ENCODE measurements at places on chromosomes 3 and 15. TPM values are rescaled to one million over a fixed set of nuclear protein-coding genes. Genes with fewer than 3 reads are reported as not detected.

Gene RARRES1
- total RNA-seq: not detected

DNA sequence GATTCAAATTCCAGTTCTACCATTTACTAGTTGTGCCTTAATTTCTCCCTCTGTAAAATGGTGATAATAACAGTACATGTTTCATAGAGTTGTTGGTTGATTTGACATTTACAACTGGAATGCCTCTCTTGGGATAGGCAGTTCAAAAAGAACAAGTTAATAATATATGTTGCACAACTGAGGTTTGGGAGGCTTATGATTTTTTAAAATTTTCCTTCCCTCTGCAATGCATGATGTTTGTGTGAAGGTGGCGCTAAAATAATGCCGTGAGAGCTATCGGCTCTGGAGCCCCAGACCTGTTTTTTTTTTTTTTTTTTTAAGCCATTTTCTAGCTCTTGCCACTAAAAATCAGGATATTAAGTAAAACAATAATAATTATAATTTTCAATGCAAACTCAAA, 18.6 kb downstream of the DNAJB11 start:
- DNase-seq: no peak

- DNase-seq: no peak
Observed at GRCh38 chr3:45664578-45664977, 24.6 kb upstream of the SACM1L start.

DNA sequence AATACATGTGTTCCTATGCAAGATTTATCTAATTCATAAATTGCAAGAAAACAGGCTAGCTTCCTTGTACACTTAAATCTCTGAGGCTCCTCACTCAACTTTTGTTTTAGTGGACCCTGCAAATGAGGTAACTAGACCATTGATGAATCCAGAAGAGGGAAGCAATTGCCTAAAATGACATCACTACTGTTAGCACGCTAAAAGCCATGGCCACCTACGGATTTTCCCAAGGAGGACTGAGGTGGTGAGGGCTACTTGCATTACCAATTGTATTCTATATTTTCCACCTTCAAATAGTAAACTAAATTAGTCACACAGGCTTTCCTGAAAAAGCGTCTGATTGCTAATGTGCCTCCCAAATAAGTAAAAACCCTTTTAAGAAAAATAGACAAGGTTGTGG, 140.7 kb downstream of the GADL1 start:
- no peak for DNase-seq

DNA sequence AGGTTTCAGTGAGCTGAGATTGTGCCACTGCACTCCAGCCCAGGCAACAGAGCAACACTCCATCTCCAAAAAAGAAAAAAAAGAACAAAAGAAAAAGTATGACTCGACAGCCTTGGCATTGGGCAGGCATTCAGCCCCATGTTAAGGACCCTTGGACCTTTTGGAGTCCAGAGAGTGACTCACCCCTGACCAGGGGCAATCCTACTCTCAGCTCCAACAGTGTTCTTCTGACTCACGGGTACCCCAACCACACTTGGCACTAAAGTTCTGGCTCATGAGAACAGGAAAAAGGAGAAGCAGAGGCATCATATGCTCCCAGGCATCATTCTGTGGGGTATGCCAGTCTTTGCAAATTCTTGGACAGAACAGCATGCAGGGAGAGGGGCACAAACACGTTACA, 252.4 kb upstream of the HES1 start:
- peak; percentile 92 for DNase-seq

GRCh38 chr3:188915127-188915526, 256.6 kb upstream of the TPRG1 start:
- DNase-seq: no peak
